ENCODE measurements at places on chromosomes 12 and 14.

DNA sequence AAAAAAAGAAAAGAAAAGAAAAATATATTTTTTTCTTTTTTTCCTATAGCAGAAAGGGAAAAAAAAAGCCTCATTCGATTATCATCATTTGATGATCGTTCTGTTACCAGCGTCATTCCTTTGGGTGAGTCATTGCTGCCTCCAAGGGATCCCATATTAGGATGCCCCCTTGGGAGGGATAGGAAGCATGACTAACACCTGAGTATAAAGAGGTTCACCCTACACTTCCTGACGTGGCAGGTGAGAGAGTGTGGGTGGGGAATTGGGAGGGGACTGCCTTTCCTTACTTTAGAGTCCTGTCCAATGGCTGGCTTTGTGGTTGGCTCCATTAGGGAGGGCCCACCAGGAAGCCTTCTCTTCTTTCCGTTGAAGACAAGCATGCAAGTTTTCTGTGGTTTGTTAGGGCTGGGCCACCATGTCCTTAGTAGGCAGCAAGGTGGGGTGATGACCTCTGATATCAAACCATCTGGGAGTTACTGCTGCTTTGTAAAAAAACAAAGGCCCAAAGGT, 56.1 kb upstream of the FUT8 start:
- H3K4me1 ChIP-seq = peaks cover 33% of the 10 kb centered on the region
- no peaks in the 10 kb centered on the region for H3K27me3 ChIP-seq
- DNase-seq = no peak
- no peak overlapping the region for H3K4me3 ChIP-seq

DNA sequence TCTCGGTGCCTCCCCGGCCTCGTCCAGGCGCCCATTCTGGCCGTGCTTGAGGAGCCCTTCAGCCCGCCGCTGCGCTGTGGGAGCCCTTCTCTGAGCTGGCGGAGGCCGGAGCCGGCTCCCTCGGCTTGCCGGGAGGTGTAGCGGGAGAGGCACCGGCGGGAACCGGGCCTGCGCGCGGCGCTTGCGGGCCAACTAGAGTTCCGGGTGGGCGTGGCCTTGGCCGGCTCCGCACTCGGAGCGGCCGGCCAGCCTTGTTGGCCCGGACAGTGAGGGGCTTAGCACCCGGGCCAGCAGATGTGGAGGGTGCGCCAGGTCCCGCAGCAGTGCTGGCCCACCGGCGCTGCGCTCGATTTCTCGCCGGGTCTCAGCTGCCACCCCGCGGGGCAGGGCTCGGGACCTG, 168.7 kb upstream of the RPL10L start:
- no peaks in the 10 kb centered on the region for H3K36me3 ChIP-seq
- no peaks in the 10 kb centered on the region for H3K4me1 ChIP-seq
- no peaks in the 10 kb centered on the region for H3K27me3 ChIP-seq
- no peak overlapping the region for H3K27ac ChIP-seq
- no peak for DNase-seq

DNA sequence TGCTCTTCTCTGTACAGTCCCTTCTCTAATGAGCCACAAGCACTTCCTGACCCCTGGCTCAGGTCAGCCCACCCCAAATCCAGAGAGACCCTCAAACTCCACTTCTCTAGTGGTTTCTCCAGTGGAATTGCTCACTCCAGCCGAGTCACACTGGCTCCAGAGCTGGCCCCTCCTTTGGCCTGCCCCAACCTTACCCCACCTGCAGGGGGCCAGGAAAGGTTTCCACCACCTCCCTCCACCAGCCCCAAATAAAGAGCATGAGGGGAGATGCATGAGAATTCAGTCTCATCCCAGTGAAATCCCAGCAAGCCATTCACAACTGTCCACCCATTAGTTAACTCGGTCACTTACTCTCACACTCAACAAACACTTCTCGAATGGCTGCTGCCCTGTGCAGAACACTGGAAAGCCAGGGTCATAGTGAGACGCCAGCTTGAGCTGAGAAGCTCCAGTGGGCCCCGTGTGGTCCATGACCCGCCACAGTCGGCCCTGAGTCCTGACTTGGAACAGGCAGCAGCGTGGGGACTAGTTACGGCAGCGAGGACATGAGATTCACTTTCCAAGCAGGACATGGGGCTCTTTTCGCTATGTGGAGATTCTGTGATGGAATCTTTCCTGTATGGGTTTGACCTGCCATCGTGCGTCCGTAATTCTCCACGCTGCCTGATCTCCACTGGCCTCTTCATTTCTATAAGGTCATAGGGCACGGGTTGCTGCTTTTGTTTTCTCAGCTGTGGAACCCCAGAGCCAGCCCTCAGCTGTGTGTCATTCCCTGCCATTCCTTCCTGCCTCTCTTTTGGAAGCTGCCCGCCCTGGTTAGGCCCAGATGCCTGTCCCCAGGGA, 44.2 kb downstream of the SLC6A12 start:
- H3K4me1 ChIP-seq = no peaks in the 10 kb centered on the region
- peak; percentile 43 for DNase-seq
- no peaks in the 10 kb centered on the region for H3K36me3 ChIP-seq
- no peak overlapping the region for H3K4me3 ChIP-seq
- H3K27ac ChIP-seq = no peak overlapping the region
- no peaks in the 10 kb centered on the region for H3K27me3 ChIP-seq

GRCh38 chr14:62629176-62629725, 416.0 kb downstream of the KCNH5 start:
- H3K27ac ChIP-seq = no peak overlapping the region
- no peaks in the 10 kb centered on the region for H3K4me1 ChIP-seq
- no peaks in the 10 kb centered on the region for H3K27me3 ChIP-seq
- H3K4me3 ChIP-seq = no peak overlapping the region
- H3K36me3 ChIP-seq = no peaks in the 10 kb centered on the region
- DNase-seq = no peak

GRCh38 chr12:99380701-99381100, 266.9 kb upstream of the GARIN6 start:
- no peak overlapping the region for H3K27ac ChIP-seq
- no peaks in the 10 kb centered on the region for H3K36me3 ChIP-seq
- DNase-seq = peak; percentile 39
- peaks cover 41% of the 10 kb centered on the region for H3K4me1 ChIP-seq

DNA sequence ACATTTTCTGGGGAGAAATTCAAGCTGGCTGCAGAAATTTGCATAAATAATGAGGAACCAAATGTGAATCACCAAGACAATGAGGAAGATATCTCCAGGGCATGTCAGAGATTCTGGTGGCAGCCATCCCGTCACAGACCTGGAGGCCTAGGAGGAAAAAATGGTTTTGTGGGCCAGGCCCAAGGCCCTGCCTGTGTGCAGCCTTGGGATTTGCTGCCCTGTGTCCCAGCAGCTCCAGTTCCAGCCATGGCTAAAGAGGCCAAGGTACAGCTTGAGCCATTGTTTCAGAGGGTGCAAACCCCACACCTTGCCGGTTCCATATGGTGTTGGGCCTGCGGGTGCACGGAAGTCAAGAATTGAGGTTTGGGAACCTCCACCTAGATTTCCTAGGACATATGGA, 147.5 kb downstream of the ADCK1 start:
- no peaks in the 10 kb centered on the region for H3K36me3 ChIP-seq
- no peaks in the 10 kb centered on the region for H3K27me3 ChIP-seq
- DNase-seq = no peak
- H3K4me1 ChIP-seq = no peaks in the 10 kb centered on the region
- no peak overlapping the region for H3K27ac ChIP-seq

- DNase-seq = no peak
- no peak overlapping the region for H3K4me3 ChIP-seq
- H3K27me3 ChIP-seq = no peaks in the 10 kb centered on the region
- H3K27ac ChIP-seq = no peak overlapping the region
These were observed 22.3 kb upstream of the NXPH4 start for GRCh38 chr12:57194253-57194652.

- peaks cover 37% of the 10 kb centered on the region for H3K4me1 ChIP-seq
- peak overlapping the region; percentile 87 for H3K27ac ChIP-seq
- peak; percentile 59 for DNase-seq
- H3K4me3 ChIP-seq = peak overlapping the region; percentile 36
These were observed 6.0 kb upstream of the CHD4 start for GRCh38 chr12:6613015-6613775.

GRCh38 chr14:101502761-101503392, 58.4 kb upstream of the DIO3 start:
- no peaks in the 10 kb centered on the region for H3K27me3 ChIP-seq
- H3K4me3 ChIP-seq = no peak overlapping the region
- H3K27ac ChIP-seq = no peak overlapping the region
- no peaks in the 10 kb centered on the region for H3K4me1 ChIP-seq
- H3K36me3 ChIP-seq = no peaks in the 10 kb centered on the region

DNA sequence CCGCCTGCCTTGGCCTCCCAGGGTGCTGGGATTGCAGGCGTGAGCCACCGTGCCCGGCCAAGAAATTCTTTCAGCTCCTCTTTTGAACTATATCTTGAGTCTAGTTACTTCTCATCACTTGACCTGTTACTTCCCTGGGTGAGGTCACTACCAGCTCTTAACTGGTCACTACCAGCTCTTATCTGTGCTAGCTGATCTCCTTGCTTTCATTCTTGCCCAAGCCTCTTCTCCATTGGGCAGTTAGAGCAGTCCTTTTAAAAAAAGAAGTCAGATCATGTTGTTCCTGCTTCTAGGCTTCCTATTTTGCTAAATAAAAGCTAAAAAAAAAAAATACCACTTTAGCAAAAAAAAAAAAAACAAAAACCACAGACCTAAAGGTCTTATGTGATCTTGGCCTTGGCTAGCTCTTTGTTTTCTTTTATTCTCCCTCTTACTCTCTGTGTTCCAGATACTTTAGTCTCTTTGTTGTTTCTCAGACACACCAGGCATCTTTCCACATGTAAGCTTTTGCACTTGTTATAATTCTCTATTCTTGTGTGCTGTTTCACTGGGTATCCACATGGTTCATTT, 63.5 kb downstream of the RAD51B start:
- DNase-seq = no peak
- H3K27me3 ChIP-seq = no peaks in the 10 kb centered on the region
- no peaks in the 10 kb centered on the region for H3K4me1 ChIP-seq
- no peak overlapping the region for H3K4me3 ChIP-seq

GRCh38 chr12:12714276-12715021, 2.7 kb upstream of the CDKN1B start:
- peaks cover 3% of the 10 kb centered on the region for H3K36me3 ChIP-seq
- H3K27ac ChIP-seq = no peak overlapping the region
- peak; percentile 71 for DNase-seq
- H3K4me1 ChIP-seq = peaks cover 39% of the 10 kb centered on the region

DNA sequence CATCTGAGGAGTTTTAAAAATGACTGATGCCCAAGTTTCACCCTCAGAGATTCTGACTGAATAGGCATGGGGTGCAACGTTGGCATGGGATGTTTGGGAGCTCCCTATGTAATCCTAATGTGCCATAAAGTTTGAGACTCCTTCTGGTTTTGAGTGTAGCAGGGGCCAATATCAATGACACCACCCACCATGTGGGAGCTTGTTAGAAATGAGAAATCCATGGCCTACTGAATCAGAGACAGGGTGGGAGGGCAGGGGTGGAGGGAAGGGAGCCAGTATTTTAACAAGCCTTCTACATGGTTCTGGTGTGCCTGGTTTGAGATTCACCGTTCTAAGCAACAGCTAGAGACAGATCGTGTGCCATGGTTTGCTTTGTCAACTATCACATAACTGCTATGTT, 46.1 kb downstream of the VCPKMT start:
- H3K36me3 ChIP-seq = no peaks in the 10 kb centered on the region
- H3K4me3 ChIP-seq = no peak overlapping the region
- no peak overlapping the region for H3K27ac ChIP-seq
- H3K4me1 ChIP-seq = peaks cover under 1% of the 10 kb centered on the region

GRCh38 chr12:7339675-7340074, 35.8 kb downstream of the ACSM4 start:
- H3K27ac ChIP-seq = no peak overlapping the region
- no peak for DNase-seq
- no peaks in the 10 kb centered on the region for H3K4me1 ChIP-seq

DNA sequence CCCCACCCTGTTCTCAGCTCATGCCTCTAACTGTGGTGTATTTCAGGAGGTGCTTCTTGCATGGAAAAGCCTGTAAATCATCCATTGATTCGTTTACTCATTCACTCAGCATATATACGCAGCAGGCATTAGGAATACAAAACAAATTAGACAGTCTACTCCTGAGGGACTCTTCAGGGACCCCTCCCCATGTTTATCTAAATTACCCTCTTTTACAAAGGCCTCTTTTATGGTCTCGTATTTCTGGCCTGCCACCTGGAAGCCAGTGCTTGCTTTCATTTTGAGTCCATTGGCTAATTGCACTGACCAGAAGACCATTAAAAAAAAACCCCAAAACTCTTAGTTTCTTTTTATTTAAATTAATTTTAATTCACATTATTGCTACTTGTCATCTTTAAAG, 134.4 kb downstream of the DACT1 start:
- H3K36me3 ChIP-seq = no peaks in the 10 kb centered on the region
- H3K27me3 ChIP-seq = no peaks in the 10 kb centered on the region
- H3K27ac ChIP-seq = no peak overlapping the region
- H3K4me3 ChIP-seq = no peak overlapping the region
- H3K4me1 ChIP-seq = no peaks in the 10 kb centered on the region
- DNase-seq = no peak

- no peak overlapping the region for H3K27ac ChIP-seq
- H3K4me3 ChIP-seq = no peak overlapping the region
- H3K36me3 ChIP-seq = no peaks in the 10 kb centered on the region
- H3K27me3 ChIP-seq = no peaks in the 10 kb centered on the region
These were observed 6.5 kb upstream of the PIWIL1 start for GRCh38 chr12:130331146-130331545.

DNA sequence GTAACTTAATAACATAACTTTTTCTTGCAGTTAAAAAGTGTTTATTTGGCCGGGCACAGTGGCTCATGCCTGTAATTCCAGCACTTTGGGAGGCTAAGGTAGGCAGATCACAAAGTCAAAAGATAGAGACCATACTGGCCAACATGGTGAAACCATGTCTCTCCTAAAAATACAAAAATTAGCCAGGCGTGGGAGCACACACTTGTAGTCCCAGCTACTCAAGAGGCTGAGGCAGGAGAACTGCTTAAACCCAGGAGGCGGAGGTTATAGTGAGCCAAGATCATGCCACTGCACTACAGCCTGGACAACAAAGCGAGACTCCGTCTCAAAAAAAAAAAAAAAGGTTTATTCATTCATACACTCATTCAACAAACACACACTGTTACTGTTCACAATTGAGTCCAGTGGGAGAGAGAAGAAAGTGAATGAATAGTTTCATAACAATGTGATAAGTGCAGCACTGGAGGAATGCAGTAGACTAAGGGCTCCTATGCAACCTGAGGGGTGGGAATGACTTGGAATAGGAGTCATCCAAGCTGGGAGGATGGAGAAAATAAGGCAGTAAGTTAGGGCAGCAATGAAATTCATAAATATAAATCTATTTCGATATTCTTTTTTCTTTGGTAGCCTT, 19.8 kb downstream of the DAD1 start:
- DNase-seq = no peak
- H3K4me1 ChIP-seq = peaks cover 20% of the 10 kb centered on the region
- no peak overlapping the region for H3K4me3 ChIP-seq
- H3K36me3 ChIP-seq = peaks cover 47% of the 10 kb centered on the region
- 0 out of 2 replicates have a peak overlapping the region, but pooled peaks have one; percentile 16 for H3K27ac ChIP-seq

- no peak for DNase-seq
- no peaks in the 10 kb centered on the region for H3K36me3 ChIP-seq
- no peak overlapping the region for H3K4me3 ChIP-seq
- H3K27me3 ChIP-seq = no peaks in the 10 kb centered on the region
- H3K27ac ChIP-seq = no peak overlapping the region
- H3K4me1 ChIP-seq = no peaks in the 10 kb centered on the region
These were observed 59.1 kb downstream of the FBRSL1 start for GRCh38 chr12:132549059-132549458.

- H3K36me3 ChIP-seq = no peaks in the 10 kb centered on the region
- H3K4me1 ChIP-seq = peaks cover 20% of the 10 kb centered on the region
- H3K4me3 ChIP-seq = no peak overlapping the region
- no peak overlapping the region for H3K27ac ChIP-seq
- H3K27me3 ChIP-seq = no peaks in the 10 kb centered on the region
These were observed 18.2 kb upstream of the IRF2BPL start for GRCh38 chr14:77046721-77047120.

All from Karpas-422 (cell line).